ENCODE measurements at places on chromosomes 11 and 22.

GRCh38 chr11:61336171-61336935, 3.3 kb downstream of the TKFC start:
- peak; percentile 79 for DNase-seq

- no peak for DNase-seq
Observed at GRCh38 chr22:20566420-20567260, 59.2 kb downstream of the MED15 start.

DNA sequence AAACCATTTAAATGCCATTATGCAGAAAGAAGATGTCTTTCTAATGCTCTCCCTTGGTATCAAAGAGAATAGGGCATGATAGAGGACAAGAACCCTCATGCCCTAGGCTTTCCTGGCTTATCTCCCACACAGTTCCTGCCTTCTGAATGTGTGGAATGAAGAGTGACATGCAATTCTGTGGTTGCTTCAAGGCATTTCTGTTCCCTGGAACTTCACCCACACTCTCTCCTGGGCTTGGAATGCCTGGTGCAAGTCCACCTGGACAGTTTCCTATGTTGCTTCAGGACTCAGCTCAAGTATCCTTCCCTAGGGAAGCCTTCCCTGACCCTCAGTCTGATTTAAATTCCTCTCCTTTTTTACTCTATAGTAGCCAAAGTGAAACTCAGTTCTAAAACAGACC, 53.8 kb upstream of the DRD2 start:
- no peak for DNase-seq

DNA sequence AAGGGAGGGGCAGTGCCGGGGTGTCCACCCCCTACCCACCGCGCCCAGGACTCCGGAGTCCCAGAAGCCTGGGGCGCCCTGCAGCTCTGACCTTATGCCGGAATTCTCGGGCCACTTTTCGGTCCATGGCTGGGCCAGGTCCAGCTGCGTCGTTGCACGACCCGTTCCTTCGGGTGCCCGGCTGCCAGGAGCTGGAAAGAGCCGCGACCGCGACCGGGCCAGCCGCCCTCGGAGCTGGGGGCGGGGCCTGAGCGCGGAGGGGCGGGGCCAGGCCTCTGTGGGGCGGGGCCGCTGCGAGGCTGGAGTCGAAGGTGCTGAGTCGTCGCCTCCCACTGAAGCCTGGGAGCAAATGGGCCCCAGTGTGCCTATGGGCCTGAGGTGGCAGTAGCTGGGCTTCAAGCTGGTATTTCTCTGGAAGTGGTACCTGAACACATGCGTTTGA, at the start of gene USH1C:
TSS of gene USH1C (minus strand) at position 236 of the 442 bp plus-strand sequence. CDS start at position 127, 109 bp downstream.
- DNase-seq = no peak

GRCh38 chr11:90221803-90222458, 918 bp downstream of the CHORDC1 start:
- no peak for DNase-seq

DNA sequence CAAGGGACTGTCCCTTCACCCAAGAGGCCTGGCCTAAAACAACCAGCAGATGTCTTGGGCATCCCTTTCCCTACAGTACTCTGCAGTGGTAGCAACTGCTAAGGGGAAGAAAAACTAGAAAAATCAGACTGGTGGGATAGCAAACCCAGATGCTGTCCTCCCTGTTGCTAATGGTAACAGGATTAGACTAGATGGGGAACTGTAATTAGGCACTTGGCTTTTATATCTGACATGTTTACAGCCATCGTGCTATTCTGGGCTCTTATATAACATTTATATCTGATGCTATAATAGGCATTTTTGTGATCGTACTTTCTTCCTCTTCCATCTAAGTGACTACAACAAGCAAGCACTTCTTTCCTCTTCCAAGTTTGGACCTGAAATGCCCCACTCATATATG, 316.7 kb downstream of the DLG2 start:
- no peak for DNase-seq

GRCh38 chr11:1401656-1402221, 12.0 kb downstream of the BRSK2 start:
- peak; percentile 37 for DNase-seq

- DNase-seq = no peak
Observed at GRCh38 chr11:27997344-27997743, 110.6 kb downstream of the KIF18A start.

GRCh38 chr11:28757725-28758515, 649.7 kb downstream of the METTL15 start:
- no peak for DNase-seq

DNA sequence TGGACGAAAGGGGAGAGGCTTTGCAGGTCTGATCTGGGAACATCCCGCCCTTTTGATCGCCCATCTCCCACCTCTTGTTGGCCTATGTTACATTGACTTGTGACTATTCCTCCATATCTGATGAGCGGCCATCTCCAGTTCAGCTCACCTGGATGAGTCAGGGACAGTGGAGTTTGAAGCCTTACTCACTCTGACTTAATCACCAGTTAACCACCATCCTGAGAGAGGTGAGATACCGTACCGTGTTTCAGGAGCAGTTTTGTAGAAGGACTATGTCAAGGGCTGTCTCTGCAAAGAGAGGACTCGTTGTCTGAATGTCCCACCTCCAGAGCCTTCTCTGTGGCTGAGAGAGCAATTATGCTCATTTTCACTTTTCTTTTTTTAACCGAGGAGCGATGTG, 771.7 kb downstream of the NTM start:
- peak; percentile 74 for DNase-seq

- DNase-seq = no peak
Observed at GRCh38 chr11:27532652-27533325, 26.2 kb upstream of the LIN7C start.

- DNase-seq = no peak
Observed at GRCh38 chr22:42431401-42432019, 693 bp downstream of the NFAM1 start.

DNA sequence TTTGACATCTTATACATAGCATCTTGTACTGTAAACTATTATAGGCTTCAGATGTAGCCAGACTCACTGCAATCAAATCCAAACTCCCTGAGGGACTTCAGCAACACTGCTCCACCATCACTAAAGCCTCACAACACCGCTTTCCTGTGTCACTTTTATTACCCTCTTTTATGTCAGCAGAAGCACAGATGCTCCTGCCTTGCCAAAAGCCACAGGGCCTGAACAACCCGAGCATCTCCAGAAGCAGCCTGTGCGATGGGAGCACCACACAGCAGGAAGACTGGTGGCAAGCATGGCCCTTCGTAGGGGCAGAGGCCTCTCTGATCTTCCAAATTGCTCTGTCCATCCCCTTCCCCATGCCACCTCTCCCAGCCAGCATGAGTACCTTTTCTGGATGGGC, 22.9 kb downstream of the TMEM123 start:
- no peak for DNase-seq

- no peak for DNase-seq
Observed at GRCh38 chr11:66768088-66768521, 39.1 kb upstream of the SPTBN2 start.

DNA sequence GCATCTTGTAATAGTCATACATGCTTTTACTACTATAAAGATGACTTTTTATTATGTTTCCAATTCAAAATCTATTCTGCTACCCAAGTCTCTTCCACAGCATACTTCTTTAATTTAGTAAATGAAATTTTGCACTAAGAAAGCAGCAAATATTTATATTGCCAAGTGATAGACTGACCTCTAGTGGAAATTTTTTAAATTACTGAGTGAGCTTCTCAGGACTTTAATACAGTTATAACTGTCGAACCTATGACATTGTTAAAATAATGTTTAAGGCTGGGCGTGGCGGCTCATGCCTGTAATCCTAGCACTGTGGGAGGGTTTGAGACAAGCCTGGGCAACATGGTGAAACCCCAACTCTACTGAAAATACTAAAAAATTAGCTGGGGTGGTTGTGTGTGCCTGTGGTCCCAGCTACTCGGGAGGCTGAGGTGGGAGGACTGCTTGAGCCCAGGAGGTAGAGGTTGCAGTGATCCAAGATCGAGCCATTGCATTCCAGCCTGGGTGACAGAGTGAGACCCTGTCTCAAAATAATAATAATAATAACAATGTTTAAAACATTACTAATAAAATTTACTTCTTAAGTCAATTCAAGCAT, 27.3 kb downstream of the STK33 start:
- peak; percentile 67 for DNase-seq

GRCh38 chr11:117199053-117199915, at the start of gene TAGLN:
TSS of gene TAGLN (plus strand) at chr11:117199370. CDS start at chr11:117203014, 3,644 bp downstream.
- no peak for DNase-seq

GRCh38 chr22:46071451-46072109, 78.7 kb upstream of the PPARA start:
- peak; percentile 88 for DNase-seq

GRCh38 chr11:107859459-107860239, 1.1 kb upstream of the SLC35F2 start:
- DNase-seq = peak; percentile 73

- DNase-seq = no peak
Observed at GRCh38 chr11:106471276-106471675, 393.8 kb downstream of the AASDHPPT start.

DNA sequence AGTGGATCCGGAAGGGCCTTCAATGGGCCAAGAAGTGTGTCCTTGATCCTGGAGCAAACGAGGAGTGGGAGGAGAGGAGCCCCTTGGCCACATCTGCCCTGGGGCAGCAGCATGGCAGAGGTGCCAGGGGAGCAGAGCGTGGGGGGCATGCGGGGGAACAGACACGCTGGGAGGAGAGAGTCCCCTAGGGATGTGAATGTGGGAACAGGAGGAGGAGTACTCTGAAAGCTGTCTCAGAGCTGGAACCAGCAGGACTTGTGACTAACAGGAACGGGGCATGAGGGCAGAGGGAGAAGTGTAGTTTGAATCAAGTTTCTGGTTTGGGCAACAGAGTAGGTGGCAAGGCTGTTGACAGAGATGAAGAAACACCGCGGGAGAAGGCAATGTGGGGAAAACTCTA, 54.5 kb upstream of the SLC35C1 start:
- DNase-seq = no peak

DNA sequence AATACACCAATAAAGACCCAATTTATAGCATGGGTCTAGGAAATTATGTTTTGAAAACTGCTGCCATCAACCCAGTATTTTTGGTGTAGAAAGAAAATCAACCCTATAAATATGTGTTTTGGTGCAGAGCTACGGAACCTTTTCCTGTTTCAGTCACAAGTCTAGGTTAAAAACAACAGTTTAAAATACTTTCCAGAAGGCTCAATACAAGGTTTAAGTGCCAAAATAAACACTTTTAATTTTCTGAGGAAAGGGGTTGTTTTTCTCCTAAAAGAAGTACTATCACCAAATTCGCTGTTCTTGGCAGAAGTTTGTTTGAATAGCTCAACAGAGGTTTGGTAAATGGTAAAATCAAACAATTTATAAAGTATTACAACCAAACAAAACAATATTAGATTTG, 201.3 kb downstream of the TMEM135 start:
- no peak for DNase-seq

DNA sequence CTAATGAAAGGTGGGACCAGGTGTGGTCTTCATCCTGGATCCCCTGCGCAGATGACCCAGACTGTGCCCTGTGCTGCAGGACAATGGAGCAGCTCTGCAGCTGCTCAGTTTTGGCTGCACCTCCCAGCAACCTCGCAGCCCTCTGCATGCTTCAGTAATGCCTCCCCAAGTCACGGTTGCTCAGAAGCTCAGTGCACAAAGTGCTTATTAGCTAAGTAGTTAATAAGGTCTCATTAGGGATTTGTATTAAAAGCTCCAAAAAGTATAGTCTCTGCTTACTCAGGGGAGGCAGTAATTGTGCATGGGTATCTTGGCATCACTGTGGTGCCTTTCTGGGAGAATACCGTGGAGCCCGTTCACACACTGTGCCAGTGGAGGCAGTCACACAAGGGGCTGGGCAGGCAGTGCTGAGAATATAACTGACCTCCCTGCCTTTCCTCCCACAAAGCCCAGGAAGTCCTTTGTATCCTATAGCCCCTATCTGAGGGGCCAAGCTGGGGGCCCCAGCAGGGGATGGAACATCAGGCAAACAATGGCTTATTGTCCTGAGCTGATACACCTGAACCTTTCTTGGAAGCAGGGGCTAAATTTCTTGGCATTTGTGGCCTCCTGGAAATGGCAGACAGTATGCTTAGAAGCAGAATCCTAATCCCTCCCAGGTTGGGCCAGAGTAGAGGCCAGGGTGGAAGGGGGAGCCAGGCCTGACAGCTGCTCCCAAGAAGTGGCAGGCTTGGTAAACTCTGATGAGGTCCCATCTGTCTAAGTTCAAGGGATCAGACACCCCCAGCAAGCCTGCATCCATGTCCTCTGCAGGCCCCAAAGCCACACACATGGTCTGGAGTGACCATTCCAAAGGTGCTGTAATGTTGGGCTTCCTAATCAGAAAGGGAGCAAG, 125.5 kb upstream of the PARVA start:
- peak; percentile 27 for DNase-seq

DNA sequence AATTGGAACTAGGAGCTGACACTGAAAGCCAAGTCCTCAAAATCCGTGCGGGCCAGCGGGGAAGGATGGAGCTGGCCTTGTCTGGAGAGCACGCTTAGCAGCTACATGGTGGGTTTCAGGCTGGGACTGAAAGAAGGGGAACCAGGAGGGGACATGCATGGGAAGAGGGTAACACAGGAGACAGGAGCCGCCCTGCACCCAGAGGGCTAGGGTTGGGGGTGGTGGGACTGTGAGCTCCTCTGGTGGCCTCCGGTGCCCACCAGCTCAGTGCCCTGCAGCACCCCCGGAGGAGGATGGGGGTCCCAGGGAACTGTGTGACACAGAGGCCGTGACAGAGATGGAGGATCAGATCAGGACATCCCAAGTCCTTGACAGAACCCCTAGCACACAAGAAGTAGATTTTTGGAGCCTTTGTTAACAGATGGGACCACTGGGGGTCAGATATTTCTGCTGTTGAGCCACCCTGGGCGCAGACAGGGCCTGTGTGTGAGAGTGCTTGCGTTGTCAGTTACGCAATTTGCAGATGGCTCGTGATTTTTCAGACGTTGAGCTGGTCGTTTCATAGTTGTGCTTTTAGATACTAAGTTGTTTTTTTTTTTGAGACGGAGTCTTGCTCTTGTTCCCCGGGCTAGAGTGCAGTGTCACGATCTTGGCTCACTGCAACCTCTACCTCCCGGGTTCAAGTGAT, 21.3 kb upstream of the GRAMD4 start:
- no peak for DNase-seq

- DNase-seq = no peak
Observed at GRCh38 chr11:19352072-19352770, 111.5 kb upstream of the E2F8 start.

DNA sequence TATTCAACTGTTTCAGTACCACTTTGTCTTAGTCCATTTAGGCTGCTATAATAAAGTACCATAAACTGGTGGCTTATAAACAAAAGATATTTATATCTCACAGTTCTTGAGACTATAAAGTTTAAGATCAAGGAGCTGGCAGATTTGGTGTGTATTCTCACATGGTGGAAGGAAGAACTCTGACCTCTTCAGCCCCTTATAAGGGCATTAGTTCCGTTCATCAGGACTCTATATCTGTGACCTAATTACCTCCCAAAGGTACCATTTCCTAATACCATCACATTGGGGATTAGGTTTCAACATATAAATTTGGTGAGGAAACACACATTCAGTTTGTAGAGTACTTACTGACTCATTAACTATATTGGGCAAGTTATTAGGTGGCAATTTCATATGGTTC, 10.7 kb upstream of the ARL14EP start:
- no peak for DNase-seq

- DNase-seq = no peak
Observed at GRCh38 chr11:127815331-127815730, 772.0 kb downstream of the ETS1 start.

- DNase-seq = no peak
Observed at GRCh38 chr11:62125881-62126280, 2.1 kb downstream of the INCENP start.

GRCh38 chr22:50002791-50003190, 9.8 kb downstream of the IL17REL start:
- no peak for DNase-seq

GRCh38 chr11:100910808-100911207, 218.8 kb downstream of the PGR start:
- DNase-seq = no peak

All from NCI-H345 (cell line).